ENCODE measurements at places on chromosomes 16 and 17.

DNA sequence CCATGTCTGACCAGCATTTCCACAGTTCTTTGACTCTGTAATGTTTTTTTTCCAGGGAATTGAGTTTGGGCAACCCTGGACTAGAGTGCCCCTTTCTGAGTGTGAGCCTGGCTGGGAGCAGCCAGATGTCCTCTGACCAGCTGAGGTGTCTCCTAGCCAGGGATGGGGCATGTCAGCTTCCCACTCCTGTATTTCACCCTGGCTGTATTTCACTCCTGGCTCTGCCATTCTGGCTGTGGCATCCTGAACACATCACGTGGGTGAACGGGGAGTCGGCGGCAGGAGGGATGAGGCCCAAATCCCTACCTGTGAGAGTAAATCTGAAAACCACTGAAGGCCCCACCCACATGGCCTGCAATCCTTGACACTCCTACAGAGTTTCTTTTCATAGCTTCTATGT lies 31.3 kb downstream of the KDM8 start:
- no peak for DNase-seq

DNA sequence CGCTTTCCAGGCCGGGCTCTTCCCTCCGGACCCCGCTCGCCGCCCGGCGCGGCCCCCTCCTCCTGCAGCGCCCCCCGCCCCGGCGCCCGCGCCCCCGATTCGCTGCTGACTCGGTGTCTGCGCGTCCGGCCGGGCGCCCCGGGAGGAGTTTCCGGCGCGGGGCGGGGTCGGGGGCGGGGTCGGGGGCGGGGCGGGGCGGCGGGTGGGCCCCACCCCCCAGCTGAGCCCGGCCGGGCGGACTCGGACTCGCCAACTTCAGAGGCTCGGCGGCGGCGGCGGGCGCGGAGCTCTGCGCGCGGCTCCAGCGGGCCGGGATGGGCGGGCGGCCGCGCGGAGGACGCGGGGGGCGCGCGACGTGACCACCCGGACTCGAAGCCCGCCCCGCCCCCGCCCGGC lies at the start of gene METRNL:
METRNL (plus strand) TSS at position 258 of the 396 bp plus-strand sequence. CDS start 207 bp downstream, outside the sequence.
- peak; percentile 55 for DNase-seq

GRCh38 chr17:9050801-9051401 lies 29.6 kb downstream of the NTN1 start:
- no peak for DNase-seq

DNA sequence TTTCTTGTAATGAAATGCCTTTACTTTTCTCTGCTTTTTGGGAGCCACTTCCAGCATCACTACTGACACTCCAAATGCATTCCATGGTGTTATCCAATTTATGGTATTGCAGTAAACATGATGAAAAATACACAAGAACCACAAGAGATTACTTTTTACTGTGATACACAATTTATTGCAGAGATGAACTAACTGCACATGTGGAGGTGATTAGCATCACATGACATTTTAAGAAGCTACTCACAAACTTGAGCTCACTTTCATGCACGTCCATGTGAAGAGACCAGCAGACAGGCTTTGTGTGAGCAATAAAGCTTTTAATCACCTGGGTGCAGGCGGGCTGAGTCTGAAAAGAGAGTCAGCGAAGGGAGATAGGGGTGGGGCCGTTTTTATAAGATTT lies 780.5 kb upstream of the GOT2 start:
- no peak for DNase-seq

DNA sequence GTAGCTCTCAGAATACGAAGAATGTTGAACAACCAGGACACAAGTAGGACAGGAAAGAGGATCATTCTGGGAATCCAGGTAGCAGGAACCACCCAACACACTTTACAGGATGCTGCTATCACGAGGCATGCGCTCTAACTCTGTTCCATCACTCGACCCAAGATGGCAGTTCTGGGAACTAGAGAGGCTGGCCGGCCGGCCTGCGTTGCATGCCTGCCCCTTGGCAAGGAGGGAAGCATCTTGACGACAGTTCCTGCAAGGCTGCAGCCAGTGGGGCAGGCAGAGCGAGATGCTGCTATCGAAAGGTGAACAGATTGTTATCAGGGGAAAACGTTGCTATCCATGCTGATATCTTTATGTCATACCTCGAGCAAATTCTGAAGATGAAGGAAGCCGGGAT lies 19.2 kb upstream of the SLC46A1 start:
- DNase-seq, result no peak

GRCh38 chr16:31193874-31194273 lies 8.7 kb downstream of the PYCARD start:
- DNase-seq, result no peak

- no peak for DNase-seq
Measured at GRCh38 chr16:11182411-11182810, 73.6 kb downstream of the SOCS1 start.

DNA sequence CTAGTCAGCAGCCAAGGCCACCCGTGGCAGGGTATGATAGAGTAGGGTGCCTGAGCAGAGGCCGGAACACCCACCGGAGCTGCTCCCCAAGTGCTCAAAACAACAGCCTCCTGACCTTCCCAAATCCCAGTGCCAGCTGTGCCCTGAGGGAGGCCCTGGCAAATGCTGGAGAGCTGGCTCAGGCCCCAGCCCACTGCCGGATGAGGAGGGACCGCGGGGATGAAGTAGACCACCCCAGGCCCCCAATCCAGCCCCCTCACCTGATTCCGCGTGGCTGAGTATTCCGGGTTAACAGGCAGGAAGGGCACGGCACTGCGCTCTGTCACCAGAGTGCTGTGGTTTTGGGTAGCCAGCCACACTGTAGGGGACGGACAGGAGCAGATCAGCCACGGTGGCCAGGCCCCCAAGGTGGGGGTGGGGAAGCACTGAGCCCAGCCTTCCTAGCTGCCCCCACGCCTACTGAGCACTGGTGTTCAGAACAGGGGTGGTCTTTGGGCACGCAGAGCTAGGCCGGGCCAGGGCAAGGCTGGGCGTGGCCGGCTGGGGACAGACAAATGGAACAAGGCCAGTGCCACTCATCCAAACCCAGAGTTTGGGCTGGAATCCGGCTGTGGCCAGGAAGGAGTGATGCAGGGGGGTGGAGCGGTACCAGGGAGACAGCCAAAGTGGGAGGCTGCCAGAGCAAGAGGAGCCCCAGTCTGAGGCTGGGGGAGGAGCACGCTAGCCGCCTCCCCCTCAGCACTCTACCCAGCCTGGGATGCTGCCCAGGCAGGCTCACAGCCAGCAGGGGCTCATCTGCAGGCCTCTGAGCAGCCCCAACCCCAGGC lies 9.1 kb downstream of the TP53I13 start:
- no peak for DNase-seq

DNA sequence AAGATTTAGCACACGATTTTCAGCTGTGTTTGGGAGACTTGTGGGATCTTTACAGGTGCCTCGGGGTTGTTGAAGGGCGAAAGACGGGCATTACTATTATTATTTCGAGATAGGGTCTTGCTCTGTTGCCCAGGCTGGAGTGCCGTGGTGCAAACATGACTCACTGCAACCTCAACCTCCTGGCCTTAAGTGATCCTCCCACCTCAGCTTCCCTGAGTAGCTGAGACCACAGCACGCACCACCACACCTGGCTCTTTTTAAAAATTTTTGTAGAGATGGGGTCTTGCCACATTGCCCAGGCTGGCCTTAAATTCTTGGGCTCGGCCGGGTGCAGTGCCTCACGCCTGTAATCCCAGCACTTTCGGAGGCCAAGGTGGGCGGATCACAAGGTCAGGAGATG lies 29.7 kb upstream of the PHB1 start:
- no peak for DNase-seq

- no peak for DNase-seq
Measured at GRCh38 chr16:48126801-48127644, 28.8 kb downstream of the ABCC12 start.

- DNase-seq, result no peak
Measured at GRCh38 chr16:86231996-86232350, 278.4 kb upstream of the FOXF1 start.

DNA sequence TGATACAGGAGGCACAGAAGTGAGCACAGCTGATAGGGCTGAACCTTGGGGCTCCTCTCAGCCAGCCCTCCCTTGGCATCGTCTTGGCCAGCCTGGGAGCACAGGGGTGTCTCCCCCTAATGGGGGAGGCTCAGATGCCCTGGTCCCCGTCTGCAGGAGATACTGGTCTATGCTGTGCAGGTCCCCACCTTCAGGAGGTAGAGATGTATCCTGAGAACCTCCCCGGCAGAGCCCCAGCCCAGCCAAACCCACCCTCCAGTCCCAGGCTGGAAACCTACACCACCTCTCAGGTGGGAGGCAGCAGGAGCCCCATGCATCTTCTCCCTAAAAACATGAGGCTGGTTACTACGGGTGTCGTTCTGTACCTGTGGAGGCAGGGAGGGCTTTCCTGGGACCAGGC lies 38.7 kb downstream of the ABCC6 start:
- no peak for DNase-seq

- no peak for DNase-seq
Measured at GRCh38 chr16:55510185-55510805, 1.4 kb downstream of the LPCAT2 start.

GRCh38 chr16:27598220-27598619 lies 48.3 kb downstream of the KATNIP start:
- no peak for DNase-seq

DNA sequence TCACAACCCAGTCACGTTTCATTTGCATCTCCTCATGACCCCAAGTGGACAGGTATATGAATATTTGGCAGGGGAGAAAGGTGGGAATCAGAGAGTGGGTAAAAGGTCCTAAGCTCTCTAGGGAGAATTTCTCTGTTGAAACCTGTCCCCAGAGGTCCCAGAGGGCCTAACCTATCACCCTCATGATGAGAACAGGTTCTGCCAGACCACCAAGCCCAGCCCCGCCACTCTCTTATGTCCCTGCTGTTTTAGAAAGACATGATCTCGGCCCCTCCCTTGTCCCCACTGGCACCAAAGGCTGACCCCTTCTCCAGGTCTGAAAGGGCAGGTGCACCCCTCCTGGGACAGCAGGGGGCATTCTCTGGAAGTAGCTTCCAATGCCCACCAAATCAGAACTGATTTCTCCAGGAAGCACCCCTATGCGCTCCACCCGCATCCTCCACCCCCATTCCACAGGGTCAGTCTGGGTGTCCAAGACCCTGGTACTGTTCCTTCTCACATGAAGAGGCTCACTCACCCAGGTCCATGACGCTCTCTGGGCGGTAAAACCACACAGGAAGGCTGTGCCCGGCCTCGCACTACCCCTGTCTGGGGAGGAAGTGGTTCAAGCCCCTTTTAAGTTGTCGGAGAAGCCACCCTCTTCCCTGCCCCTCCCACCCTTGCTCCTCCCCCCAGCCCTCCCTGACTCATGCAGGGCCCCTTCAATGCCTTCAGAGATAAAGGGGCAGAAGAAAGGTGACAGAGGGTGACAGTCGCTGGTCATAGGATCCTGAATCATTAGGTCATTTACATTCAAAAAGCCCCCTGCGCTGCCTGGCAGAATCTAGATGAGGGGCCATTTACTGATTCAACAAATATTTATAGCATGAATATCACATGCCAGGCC lies at the start of gene CCR7:
CCR7 (minus strand) TSS at position 590 of the 886 bp plus-strand sequence; CDS start at position 527, 63 bp downstream.
- DNase-seq, result peak; percentile 85

DNA sequence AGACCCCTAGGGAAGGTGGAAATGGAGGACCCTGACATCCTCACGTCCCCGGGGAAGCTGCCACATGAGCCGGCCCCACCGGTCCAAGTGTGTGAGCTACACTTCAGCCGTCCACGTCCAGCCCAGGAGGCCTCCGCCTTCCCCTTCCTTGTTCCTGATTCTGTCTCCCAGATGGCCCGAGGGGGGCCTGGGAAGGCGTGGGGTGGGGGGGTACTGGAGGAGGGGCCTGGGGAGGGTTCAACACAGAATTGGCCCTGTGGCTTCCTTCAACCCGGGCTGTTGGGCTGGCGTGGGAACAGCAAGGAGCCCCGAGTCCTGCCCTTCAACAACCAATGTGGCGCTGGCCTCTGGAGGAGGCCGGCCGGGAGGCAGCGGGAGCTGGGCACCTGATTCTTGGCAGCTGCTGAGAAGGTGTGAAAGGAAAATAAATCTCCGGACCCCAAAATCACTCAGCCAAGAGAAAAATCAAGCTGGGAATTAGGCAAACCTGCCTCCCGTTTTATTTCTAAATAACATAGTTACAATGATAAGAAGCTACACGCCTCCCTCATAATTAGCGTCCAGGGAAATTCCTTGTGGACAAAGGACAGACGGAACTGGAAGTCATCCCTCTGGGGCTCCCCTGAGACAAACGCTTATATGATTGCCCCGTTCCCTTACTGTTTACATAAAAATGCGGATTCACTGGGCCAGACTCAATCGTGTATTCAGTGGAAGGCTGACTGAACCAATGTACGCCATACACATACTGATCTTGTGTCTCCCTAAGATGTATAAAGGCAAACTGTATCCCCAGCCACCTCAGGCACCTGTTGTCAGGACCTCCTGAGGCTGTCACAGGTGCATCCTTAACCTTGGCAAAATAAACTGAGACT lies 1.8 kb upstream of the APRT start:
- no peak for DNase-seq

DNA sequence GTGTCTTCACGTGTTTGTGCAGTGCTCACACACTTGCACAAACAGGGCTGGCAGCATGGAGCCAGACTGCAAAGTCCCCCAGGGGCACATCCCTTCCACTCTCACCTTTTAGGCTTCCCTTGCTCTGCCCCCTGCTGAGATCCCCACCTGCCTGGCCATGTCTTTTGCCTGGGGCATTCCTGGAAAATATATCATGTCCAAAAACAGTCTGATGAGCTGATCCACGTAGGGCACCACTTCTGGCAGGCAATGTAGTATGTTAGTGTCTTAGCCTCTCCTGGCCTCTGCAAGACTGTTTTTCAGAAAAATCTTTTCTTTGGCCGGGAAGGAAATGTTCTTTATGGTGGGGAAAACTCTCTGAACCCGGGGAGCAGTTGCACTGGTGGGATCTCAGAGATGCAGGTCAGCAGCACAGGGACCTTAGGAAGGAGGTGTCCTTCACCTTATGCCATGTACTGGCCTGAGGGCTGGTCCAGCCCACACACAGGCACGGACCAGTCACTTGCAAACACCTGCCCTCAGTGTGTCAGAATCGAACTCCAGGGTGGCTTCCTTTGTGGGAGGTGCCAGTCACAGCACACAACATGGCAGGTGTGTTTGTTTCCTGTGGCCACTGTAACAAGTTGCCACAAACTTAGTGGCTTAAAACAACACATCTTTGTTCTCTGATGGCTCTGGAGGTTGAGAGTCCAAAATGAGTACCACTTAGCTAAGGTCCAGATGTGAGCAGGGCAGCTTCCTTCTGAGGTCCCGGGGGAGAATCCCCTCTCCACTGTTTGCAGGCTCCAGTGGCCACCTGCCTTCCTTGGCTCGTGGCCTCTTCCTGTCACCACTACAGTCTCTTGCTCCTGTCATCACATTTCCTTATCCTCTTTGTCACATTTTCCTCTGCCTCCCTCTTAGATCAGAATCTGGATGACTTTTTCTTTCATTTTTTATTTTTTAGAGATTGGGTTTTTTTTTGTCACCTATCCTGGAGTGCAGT lies 46.6 kb downstream of the MPRIP start:
- no peak for DNase-seq

DNA sequence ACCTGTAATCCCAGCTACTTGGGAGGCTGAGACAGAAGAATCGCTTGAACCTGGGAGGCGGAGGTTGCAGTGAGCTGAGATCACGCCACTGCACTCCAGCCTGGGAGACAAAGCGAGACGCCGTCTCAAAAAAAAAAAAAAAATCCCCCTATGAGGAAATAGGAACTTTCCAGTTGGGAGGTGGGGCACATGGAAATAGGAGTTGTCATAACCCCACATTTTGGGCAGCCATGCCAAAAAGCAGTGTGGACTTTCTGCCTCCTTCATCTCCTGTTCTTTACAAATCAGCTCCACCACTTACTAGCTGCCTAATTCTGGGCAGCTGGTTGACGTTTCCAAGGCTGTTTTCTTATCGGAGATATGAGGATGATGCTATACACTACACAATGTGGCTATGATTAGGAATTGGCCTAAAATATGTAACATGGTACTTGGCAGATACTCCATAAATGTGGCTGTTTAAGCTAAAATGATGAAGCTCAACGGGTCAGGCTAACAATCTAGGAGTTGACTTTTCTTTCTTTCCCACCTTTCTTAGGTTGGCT lies 21.5 kb upstream of the CCL5 start:
- DNase-seq, result no peak

Measured in activated CD8-positive, alpha-beta memory T cell treated with anti-CD3 and anti-CD28 coated beads for 1 hour (primary cell).